ENCODE measurements at places on chromosomes 4 and X. TPM values are rescaled to one million over a fixed set of nuclear protein-coding genes. Genes with fewer than 3 reads are reported as not detected.
A peak's percentile ranks its signal among the peaks of the same experiment; 100 is the strongest.

The SLC6A14 gene
- total RNA-seq = not detected

DNA sequence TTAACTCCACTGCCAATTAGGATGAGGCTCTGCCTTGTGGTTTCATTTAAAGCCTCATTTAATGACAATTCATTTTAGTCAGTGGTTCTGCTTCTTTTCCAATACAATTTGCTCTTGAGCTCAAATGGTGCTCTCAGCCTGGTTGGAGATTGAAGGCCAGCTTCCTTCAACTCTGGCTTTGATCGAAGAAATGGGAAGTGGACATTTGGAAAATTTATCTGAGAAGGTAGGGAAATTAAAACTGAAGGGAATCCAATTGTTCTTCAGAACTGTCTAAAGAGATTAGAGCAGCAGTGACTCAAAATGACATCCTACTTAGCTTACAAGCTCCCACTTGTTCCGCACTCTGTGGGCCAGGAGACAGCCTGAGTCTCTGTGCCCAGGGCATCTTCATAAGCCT is 206.8 kb downstream of the SMARCA1 start:
- no peak for DNase-seq

GRCh38 chrX:40104630-40104984 is 6.8 kb upstream of the BCOR start:
- peak; percentile 20 for DNase-seq

DNA sequence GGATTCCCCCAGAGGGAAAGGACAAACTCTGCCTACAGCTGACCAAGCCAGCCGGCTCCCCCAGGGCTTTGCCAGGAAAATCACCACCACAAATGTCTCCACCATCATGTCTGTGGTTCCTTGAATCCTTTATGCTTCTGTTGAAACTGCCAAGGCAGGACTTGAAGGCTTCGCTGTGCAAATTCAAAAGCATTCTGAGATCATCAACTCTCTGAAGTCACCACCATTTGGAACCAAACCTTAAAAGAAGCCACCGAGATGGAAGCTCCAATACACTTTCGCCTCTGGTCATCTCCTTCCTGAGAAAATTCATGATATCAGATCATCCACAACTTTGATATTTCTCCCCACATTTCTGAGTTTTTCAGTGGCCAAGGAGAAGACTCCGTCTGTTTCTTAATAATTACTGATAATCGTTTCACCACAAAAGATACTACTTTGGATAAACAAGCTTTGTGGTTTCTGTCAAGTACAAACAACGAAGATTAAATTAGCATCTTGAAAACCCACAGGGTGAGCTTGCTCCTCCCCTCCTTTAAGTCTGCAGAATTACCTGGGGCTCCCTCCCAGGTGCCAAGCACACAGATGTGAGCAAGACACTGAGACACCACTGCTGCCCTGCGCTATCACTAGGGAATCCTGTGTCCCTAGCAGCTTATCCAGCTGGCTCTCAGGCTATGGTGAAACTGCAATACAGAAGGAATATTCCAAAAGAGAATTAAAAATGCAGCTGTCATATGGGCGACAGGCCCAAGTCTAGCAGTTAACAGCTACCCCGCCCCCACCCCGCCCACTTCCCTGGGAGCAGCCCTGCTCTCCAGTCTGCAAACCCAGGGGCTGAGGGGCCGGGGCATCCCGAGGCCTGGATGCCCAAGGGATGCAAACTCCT is 125.0 kb upstream of the TBL1X start:
- DNase-seq = no peak

- DNase-seq = no peak
Measured at GRCh38 chr4:27836523-27836922, 975.9 kb downstream of the STIM2 start.

DNA sequence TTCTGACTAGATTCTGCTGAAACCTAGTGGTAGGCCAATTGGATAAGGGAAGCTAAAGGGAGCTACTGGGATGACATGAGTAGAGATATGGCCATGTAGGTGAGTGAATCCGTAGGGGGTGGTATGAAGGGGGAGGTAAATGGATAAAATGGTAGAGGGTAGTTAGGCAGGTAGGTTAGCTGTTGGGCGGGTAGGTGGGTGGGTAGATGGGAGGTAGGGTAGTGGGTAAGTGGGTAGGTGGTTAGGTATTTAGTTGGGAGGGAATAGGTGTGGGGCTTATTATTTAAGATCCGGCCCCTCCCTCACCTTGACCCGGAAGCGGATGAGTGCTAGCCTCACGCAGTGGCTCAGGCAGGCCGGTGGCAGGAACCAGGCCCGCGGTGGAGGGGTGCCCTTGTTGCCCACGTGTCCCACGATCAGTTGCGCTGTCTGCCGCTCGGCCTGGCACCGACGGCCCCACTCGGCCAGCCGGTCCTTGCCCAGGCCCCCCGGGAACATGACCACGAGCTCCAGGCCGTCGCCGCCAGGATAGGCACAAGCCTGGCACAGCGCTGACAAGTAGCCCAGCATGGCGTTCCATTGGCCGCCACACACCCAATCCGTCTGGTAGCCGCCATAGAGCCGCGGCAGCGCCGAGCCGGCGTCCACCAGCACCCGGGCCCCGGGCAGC is 725 bp downstream of the FAM120C start:
- peak; percentile 58 for DNase-seq

DNA sequence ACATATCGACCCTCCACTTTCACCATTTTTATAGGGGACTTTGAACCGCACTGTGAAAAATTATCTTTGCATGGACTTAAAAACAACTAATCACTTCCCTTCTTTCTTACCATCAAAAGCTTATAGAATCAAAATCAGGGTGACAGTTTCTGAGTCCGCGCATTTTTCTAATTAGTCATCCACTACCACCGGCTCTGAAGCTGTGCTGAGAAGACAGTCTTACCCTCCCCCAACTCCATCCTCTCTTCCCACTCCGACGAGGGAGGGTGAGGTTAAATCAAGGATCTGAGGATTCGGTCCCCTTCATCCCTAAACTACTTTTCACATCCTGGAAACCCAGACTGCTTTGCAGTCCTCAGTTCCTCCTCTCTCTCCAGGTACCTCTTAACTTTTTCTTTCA is 4.2 kb downstream of the DCTD start:
- DNase-seq = no peak

The PKD2 gene
- total RNA-seq = 59.9 TPM

DNA sequence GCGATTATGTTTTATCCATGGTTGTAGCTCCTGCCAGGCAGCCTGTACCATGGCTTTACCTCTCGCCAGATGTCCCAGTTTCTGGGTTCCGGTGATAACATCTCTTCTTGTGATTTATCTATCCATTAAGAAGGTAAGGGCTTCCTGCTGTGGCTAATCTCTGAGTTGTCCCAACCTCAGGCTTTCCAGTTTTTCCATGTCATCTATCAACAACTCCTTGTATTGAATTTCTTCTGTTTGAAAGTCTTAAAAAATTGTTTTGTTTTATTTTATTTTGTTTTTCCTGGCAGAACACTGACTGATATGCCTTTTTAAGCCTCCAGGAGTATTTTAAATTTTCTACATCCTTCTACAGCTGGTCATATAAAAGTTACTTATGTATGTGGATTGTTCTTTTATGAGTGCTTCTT is 241.9 kb downstream of the ANTXR2 start:
- no peak for DNase-seq

DNA sequence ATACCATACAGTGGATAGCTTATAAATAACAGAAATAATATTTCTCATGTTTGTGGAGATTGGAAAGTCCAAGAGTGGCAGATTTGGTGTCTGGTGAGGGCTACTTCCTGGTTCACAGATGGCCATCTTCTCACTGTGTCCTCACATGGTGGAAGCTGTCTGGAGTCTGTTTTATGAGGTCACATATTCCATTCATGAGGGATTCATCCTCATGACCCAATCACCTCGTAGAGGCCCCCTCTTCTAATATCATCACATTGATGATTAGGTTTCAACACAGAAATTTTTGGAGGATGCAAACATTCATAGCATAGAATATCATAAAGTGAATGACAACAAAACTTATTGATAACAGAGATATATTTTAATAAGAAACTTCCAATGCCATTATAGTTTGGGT is 568.0 kb downstream of the STIM2 start:
- no peak for DNase-seq

GRCh38 chrX:110418316-110419235 is 59.9 kb downstream of the RTL9 start:
- peak; percentile 10 for DNase-seq

GRCh38 chr4:105896461-105896942 is 1.2 kb downstream of the NPNT start:
- no peak for DNase-seq

DNA sequence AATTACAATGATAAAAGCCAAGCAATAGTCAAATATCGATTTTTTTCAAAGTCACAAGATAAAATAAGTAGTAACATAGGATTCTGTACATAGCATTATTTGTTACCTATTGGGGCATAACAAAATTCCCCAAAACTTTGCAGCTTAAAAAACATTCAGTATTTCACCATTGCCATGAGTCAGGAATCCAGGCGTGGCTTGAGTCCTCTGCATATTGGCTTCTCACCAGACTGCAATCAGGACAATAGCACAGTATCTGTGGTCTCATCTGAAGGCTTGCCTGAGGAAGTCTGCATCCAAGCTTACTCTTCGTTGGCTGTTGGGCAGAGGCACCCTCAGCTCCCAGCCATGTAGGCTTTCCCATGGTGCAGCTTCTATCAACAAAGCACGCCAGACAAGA is 6.2 kb upstream of the CTBP1 start:
- no peak for DNase-seq

The MOSPD2 gene
- 15.6 TPM for total RNA-seq

DNA sequence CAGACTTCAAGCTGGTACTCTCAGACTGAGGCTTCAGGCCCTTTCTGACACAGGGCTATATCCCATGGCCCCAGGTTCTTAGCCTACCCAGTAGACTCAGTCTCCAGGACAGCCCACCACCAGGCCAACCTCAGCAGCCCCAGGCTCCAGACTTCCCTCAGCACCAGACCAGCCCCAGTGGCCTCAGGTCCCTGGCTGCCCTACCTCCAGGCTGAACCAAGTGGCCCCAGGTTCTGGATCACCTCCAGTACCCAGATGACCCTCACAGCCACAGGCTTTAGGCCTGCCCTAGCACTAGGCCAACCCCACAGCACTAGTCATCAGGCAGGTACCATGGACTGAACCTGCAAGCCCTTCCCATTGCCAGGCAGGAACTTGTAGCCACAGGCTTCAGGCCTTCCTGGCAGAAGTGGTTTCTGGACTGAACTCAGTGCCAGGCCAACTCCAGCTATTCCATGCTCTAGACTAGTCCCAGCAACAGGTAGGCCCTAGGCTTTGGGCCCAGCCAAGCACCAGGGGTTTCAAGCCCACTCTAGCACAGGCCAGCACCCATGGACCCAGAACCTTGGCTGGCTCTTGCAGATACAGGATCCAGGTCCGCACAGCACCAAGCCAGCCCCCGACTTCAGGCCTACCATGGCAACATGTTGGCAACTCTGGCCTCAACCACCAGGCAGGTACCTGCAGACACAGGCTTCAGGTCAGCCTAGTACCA is 45.7 kb upstream of the MAGED4 start:
- no peak for DNase-seq

DNA sequence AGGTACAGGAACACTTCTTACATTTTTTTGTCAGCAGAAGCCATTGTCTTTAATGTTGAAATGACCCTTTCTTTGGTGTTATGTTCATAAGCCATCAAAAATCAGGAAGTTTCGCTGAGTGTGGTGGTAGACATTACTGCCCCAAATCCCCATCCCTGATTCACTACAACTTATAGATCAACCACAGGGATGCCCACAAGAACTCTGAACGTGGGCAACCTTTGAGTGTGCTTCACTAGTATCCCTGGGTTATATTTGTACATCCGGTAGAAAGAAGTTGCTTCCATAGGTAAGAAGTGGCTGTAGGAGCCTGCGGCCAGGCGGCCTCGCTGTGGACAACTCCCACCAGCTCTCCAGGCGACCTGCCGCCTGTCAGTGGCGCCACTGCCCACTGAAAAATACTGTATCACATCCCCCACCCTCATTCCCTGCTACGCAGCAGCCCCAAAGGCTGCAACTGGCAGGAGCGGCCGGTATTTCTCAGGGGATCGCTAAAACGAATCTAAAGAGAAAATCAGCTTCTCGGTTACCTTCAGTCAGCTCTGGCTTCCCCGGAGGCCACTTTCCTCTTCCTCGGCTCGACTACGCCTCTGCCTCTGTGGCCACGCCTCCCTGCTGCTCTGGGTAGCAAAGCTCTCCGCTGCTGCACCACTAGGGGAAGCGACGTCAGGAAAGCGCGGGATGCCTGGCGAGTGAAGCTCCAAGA is 13.9 kb upstream of the ETDC start:
- DNase-seq = peak; percentile 4
